Activated CD8-positive, alpha-beta memory T cell treated with anti-CD3 and anti-CD28 coated beads for 1 hour (primary cell): ENCODE measurements at places on chromosomes 3 and 15.

DNA sequence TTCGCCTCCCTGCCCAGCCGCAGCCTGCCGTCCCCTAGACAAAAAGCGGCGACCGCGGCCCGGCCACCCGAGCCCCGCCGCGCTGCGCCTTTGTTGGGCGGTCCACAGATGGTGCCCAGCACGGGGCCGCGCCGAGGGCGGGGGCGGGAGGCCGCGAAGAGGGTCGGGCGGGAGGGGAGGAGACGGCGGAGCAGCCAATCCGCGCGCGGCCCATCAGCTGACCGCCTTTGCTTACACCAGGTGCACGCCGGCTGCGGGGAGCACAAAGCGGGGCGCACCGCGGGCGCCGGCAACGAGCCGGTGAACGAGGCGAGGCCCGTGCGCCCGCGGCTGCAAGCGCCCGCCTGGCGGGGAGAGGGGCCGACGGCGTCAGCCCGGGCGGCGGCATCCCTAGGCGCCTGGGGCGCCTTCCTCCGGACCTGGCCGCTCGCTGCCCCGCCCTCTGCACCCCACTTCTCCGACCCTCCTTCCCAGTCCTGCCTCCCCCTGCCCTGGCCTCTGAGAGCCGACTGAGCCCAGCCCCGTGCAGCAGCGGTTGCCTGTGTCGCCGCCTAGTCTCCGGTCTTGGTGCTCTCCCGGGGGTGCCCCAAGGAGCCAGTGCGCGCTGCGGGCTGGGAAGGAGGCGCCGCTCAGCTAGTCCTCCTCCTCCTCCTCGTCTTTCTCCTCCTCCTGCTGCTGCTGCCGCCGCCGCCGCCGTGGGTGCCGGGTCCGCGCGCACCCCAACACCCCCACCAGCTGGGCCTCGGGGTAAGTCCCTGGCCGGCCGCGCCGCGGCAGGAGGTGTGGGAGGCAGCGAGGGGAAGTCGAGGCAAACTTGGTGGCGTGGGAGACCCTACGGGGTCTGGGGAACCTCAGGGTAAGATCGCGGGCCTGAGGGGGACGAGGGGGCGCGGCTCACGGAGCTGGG, at the start of gene LRRN1:
Gene LRRN1, plus strand, starts transcription at position 259 of the 907 bp plus-strand sequence. CDS start 45,211 bp downstream, outside the sequence.
- DNase-seq = no peak

GRCh38 chr3:183653209-183654064, 18.0 kb downstream of the KLHL24 start:
- DNase-seq = no peak

DNA sequence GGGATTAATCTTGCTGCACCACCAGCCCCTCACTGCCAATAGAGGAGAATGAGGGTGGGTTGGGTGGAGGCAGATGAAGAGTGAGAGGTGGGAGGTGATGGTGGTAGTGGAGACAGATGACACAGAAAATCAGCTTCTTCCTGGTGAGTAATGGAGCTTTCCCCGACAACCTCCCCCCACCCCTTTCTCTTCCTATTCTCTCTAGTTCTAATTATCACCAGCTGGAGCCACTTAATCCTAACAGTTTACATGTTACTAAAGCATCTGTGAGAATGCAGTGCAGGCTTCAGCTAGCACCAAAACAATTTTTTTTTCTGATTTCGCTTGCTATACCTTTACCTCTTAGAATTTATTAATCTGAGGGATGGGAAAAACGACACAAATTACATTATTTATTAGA, 116.1 kb upstream of the DNAJC19 start:
- DNase-seq = no peak

DNA sequence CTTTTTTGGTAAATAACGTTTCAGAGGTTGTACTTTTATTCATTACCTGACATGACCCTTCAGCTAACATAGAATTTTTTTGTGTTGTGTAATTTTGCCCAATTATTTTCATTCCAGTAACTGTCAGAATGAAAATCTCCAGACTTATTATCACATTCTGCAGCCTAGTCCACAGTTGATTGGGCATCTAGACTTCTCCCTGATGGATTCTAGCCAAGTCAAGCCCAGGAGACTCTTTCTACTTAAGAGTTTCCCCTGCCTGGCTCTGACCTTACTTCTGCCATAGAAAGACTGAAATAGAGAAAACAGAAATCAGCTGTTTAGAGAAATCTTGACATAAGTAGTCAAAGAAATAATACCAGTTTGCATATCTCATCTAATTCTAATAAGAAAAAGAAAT, 82.9 kb upstream of the CDAN1 start:
- no peak for DNase-seq

DNA sequence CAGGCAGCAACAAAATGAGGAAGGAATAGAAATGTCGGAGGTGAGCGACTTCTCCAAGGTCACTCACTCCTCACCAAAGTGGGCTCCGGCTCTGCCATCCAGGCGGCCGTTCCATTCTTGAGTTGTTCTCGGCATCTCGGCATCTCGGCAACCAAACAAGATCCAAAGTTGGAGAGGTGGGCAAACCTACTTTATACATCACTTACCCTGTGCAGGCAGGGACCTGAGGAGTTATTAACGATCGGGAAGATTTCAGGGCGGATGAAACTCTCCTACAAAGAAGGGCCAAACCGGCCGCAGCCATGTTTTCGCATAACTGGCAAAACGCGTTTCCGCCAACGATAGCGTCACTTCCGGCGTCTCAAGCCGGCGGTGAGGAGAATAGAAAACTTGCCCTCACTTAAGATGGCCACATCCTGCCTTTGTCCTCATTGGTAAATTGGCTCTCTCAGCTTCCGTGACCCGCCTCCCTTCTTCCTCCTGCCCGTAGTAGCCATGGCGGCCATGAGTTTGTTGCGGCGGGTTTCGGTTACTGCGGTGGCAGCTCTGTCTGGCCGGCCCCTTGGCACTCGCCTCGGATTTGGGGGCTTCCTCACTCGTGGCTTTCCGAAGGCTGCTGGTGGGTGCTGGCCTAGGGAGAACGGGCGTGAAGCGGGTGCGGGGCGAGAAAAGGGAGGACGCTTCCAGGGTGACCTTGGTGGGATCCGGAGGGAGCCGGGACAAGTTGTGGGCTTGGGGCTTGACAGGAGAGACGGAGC, at the start of the genes MRPL47 and NDUFB5:
Gene MRPL47, minus strand, starts transcription at position 318 of the 758 bp plus-strand sequence. Its CDS starts 14 bp downstream, at position 304.
Gene NDUFB5, plus strand, starts transcription at position 474 of the 758 bp plus-strand sequence. Its CDS starts 22 bp downstream, at position 496.
- DNase-seq = peak; percentile 86

- no peak for DNase-seq
Observed at GRCh38 chr3:101518421-101518871, 5.4 kb upstream of the SENP7 start.
